ENCODE measurements at places on chromosomes 3 and 15.
A peak's percentile ranks its signal among the peaks of the same experiment; 100 is the strongest.

DNA sequence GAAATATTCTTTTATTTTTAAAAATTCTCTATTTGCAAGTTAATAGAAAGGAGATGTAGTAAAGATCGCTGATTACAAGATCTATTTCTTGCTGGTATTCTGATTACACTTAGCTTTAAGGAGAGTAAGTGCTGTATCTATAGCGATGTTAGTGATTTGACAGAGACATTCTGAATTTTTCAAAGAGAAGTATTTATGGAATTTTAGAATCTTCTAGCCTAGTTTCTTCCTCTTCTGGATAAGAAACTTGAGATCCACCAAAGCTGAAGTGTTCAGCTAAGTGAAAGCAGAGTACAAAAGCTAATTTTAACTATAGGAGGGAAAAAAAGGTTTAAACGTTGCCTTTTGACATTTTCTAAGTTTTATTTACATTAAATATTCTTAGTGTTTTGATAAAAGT lies 72.1 kb upstream of the RARB start:
- no peak for DNase-seq

DNA sequence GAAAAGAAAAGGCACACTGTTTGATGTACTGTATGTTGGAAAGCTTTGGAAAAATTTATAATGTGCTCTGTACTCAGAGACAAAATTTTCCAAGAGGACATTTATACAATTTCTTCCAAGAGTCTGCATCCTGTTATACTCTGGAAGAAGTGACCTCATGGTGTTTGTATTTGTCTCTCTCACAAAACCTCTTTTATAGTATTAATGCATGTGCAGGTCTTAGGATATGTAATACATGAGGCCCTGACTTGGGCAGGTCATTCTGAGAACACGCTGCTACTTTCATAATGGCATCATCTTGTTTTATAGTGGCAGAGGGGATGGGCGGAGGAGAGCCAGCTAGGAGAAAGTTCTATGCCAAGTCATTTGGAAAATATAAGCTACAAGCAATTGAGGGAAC lies 72.0 kb upstream of the P3H2 start:
- DNase-seq: no peak

- DNase-seq: peak; percentile 50
These were observed 68.7 kb upstream of the BLM start for GRCh38 chr15:90648137-90649070.

DNA sequence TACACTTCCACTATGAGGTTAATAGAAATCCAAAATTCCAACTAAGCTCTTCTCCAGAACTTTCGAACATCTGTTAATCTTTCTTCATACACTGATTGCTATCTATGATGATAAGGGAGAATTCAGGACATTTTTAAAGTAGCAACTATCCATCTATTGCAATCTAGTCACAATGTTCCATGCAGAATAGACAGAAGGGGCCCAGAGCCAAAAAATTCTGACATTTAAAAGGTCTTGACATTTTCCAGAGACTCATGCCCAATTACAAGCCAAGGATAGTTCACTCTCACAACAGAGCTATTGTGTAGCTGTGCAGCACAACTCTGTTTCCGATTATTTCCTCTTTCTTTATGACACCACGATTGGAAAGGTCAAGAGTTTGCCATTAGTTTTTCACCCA lies 999.7 kb upstream of the ALCAM start:
- no peak for DNase-seq

- no peak for DNase-seq
These were observed 5.3 kb upstream of the VIPR1 start for GRCh38 chr3:42497009-42497731.

DNA sequence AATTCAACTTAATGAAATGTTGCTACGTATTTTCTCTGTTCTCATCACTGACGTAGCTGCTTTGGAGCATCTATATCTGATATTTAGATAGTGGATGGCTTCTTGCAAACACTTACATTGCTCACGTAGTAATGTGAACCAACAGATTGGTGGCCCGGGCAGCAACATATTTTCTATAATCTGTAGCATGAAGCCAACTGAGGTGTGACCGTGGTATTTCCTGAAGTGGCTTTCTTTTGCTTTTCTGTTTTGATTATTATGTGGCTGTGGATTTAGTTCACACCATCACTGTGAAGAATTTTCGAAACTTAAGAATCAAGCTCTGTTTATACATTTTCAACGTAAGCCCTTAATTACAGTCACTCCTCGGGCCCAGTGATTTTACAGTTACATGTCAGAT lies 288.5 kb downstream of the LPP start:
- no peak for DNase-seq

DNA sequence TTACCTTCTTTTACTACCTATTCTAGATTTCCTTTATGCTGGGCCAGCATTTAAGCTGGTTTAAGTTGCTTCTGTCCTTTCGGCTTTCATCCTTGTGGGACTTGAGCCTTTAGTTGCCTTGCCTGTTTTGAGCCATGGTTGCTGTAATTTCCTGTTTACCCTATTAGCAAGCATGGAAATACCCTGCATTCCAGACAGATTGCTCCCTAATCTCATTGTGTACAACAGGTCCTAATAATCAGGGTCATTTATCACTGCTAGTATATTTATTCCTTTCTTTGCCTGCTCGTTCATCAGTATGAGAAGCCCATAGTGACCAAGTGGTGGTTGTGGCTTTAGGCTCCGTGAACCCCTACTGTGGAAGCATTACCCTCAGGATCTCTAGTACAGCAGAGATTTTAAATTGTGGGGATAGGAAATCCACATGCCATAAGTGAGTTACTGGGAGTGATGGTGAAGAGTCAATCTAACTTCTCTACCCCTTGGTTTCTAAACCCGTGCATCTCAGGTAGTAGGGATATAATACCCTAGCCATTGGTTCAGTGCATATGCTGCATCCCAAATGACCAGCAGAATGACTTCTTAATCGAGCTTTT lies 31.9 kb downstream of the NCK1 start:
- DNase-seq: no peak

GRCh38 chr15:42157381-42157780 lies 945 bp upstream of the PLA2G4F start:
- DNase-seq: no peak

- DNase-seq: no peak
These were observed 56.8 kb downstream of the CCR4 start for GRCh38 chr3:33008282-33008681.

DNA sequence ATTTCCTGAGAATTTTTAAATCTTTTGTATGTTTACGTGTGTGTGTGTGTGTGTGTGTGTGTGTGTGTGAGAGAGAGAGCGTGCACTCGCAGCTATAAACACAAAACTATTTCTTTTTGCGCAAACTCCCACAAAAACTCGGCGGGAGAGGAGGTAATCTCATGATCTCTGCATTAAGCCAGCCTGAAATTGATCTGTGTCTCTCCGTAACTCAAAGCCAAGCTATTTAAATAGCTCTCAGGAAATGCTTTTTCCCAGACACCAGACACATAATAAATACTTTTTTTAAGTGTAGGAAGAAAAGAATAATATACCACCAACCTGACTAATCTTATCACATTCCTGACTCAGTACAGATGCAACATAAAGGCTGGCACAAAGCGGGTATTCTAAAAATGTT lies 226.8 kb downstream of the MAGI1 start:
- no peak for DNase-seq

DNA sequence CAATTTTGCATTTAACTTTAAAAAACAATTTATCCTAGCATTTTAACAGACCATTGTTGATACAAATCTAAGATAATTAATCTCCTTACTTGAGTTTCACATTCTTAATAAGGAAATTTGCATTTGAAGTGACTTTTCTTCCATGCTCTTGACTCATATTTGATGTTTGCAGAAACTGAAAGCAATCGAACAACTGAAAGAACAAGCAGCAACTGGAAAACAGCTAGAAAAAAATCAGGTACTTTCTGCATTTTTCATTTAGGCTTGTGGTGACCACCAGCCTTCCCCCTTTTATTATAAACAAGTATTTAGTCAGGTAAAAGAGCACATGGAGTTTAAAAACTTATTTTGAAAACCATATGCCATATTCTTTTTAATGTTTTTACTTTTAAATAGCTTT lies 20.1 kb upstream of the SELENOT start:
- DNase-seq: no peak

DNA sequence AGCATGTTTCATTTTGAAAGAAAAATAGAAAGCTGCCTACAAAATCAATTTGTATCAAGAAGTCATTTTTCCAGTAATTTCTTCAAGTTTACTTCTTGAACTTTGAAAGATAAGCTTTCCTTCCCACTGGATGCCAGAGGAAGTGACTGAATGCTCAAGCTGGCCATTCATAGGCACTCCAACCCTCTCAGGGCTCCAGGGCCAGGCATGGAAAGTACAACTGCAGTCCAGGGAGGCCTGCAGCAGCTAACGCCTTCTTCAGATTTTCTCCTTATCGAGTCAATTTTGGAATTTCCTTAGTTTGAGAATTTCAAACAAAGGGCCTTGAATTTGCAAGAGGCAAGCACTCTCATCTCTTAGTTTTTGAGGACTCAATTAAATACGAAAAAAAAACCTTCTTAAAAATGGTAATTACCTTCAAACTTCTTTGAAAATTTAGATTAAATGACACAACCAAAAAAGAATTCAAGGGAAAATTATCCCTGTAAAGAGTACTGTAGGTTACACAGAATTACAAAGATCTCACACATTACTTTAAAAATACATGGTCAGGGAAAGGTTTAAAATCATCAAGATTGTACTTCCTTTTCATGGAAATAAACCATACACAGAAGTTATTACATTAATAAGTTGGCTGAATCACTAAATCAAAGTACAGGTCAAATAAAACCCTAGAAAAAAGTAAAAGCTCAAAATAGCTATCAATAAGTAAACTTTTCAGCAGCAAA lies 2.5 kb downstream of the UBP1 start:
- DNase-seq: no peak

GRCh38 chr15:63977119-63977518 lies 69.2 kb downstream of the DAPK2 start:
- no peak for DNase-seq

- no peak for DNase-seq
These were observed 853.7 kb downstream of the MCTP2 start for GRCh38 chr15:95085056-95085455.

- no peak for DNase-seq
These were observed 46.7 kb downstream of the AMOTL2 start for GRCh38 chr3:134327594-134327975.

GRCh38 chr15:78909791-78910228 lies 35.0 kb downstream of the CTSH start:
- peak; percentile 46 for DNase-seq

- DNase-seq: no peak
These were observed 118.0 kb upstream of the C3orf80 start for GRCh38 chr3:160106905-160107861.

DNA sequence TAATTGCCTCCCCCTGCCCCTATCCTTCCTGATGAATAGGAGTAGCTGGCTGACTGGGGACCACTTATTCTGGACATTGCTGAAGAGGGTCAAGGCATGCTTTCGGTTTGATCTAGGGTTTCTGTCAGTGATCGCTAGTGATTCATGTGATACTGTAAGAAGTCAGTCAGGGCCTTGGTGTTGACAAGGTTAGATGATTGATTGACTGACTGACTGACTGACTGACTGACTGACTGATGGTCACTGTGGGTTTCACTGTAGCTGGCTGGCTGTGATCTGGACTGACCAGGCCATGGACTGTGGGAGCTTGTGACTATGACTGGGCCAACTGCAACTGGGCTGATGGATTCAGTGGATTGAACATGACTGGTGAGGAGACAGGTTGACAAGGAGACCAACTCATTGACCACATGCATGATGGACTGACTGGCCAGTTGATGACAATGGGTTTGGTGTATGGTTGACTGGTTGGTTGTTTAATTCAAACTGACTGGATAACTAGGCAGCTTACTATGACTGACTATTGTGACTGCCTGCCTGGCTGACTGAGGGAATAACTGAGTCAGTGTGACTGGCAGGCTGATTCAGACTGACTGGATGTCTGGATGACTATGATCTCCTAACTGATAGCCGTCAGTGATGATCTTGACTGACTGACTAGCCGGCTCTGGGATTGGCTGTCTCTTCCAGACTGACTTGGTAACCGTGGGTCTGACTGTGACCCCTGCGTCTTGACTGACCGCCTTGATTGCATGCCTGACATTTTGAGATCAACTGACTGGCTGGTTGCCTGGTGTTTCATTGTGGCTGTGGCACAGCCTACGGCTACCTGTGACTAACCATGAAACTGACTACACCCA lies 509.9 kb downstream of the SHQ1 start:
- no peak for DNase-seq

DNA sequence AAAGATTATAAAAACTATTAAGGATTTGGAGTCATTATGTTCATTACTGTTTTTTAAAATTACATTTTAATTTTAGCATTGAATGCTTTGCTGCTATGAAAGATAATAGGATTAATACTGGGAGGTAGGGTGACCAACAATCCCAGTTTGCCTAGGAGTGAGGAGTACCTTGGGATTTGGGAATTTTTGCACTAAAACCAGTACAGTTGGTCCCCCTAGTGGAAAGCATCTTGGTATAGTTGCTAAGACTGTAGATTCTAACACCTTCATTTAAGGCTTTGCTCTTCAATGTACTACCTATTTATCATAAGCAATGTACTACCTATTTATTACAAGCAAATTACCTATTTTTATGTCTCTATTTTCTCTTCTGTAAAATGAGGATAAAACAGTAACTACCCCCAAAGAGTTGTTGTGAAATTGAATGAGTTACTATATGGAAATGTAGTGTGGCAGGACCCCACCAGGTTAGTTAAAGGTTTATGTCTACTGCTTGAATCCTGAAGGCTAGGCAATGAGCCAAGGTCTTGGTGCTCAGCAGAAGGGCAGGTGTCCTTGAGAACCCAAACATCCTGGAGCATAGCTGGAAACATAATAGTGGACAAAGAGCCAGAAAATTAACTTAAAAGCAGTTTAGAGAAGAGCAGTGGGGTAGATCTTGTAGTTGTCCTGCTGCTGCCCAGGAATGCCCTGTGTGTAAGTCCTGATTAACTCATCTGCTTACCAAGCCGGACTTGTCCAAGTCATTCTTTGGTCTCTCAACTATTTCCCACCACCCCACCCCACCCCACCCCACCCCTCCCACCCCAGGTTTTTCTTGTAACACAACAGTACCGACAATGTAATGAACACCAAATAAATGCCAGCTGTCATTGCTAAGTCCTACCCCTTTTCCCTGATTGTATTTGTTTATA lies 49.2 kb upstream of the NMD3 start:
- no peak for DNase-seq

- no peak for DNase-seq
These were observed 48.9 kb downstream of the CD200R1 start for GRCh38 chr3:112925969-112926368.
